ENCODE measurements at places on chromosomes 5 and 9.

DNA sequence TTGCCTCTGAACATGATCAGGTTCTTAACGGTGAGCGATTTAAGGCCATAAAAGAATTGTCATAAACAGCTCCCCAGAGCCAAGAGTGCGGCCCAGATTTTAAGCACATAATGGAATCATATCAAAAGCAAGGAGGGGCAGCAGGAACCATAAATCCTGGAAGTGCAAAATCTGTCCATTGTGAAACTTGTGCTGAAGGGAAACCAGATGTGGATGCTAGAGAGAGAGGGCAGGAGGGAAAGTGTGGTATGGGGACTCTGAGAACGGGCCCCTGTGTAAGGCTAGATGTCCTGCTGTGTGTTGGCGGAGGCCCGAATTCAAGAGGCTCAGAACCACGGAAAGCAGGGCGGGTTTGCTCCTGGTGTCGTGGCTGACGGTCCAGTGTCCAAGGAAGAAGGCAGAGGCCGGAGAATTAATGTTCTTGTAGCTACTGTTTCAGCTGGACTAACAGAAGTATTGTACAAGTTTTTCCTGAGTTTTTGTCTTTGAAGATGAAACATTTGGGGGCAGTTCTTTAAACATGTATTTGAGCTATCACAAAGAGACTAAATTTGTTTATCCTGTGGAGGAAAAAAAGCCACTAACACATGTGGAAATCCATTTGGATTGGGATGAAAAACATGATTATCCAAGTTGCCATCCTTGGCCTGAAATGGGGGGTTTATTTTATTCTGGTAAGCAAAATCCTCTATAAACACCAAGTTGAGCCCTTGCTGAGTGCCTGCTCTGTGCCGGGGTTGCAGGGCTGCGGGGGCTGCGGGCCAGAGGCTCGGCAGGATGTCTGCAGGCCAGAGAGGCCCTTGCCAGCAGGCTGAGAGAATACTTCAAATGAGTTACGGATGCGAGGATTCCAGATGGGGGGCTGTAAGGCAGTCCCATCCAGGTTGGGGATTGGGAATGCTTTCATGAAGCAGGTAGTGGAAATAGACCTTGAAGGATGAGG lies 9.2 kb upstream of the CXCL14 start:
- DNase-seq: no peak

- peak; percentile 16 for DNase-seq
Measured at GRCh38 chr9:131530546-131530919, 530 bp downstream of the UCK1 start.

GRCh38 chr5:3858524-3858923 lies 262.9 kb downstream of the IRX1 start:
- no peak for DNase-seq

- DNase-seq: peak; percentile 82
Measured at GRCh38 chr9:69035438-69036308, at the start of gene FXN. Gene FXN (plus strand): TSS chr9:69035752. CDS start chr9:69035783, 31 bp downstream.

- no peak for DNase-seq
Measured at GRCh38 chr9:127954831-127955293, 17.2 kb upstream of the DPM2 start.

DNA sequence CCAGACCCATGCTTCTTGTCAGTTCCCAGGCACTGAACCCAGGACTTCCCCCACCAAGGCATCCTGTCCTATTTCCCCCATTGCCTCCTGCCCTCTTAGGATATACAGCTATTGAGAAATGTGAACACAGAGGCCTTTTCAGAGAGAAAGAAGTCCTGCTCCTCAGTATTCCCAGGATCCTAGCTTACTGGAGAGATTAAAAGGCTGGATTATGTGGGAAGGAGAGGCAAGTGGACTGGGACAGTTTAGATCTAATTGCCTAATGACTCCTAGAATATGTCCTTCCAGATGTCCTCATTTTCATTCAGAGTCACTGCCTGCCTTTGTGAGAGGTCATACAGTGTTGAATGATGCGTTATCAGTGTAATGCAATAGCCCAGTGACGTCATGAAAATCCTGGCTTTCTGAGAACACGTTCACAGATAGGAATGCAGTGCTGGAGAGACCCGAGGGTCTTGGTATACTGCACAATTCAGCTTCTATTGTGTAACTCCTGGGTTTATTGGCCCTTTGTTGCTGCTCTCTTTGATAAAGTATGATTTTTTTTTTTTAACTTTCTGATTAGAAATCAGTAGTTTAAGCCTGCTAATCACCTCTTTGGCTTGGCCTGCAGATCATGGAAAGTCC lies 26.2 kb downstream of the WWC1 start:
- DNase-seq: no peak

DNA sequence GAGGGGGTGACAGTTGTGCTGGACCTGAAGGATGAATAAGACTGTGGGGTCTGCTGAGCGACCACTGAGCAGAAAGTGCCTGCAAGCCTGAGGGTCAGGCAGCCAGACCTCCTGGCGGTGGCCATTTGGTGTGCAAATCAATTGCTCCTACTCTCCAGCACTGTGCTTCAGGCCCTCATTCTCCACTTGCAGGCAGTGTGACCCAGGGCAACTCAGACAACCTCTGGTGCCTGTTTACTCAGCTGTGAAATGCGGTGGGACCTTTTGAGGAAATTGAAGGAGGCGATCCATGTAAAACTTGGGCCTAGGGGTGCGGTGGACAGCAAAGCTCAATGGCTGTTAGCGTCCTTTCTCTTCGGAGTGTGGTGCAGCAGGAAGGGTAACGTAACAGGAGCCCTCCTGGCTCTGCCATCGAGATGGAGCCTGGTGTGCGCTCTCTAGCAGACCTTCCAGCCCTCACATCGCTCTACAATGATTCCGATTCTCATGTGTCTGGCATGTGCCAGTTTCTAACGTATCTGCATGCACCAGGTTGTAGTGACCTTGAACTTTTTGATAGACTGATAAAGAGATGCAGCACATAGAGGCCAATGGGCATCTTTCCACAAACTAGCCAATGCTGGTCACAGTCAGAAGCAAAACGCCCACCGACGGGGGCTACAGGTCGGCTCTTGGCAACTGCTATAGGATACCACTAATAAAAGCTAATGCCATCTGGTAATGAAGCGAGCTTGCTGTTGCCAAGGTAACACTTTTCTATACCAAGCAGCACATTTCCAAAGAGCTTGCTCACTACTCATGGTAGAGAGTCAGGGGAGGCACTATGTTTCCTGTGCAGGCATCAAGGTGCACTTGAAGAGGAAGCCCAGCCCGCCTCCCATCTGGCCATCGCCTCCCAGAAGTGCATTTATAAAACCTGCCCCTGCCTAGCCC lies 159.7 kb upstream of the RAPGEF1 start:
- no peak for DNase-seq

GRCh38 chr9:123267481-123268198 lies 746 bp downstream of the STRBP start:
- DNase-seq: peak; percentile 10

GRCh38 chr5:78953092-78953800 lies 31.9 kb downstream of the ARSB start:
- DNase-seq: no peak
